ENCODE measurements at places on chromosomes 1 and 21. TPM values are rescaled to one million over a fixed set of nuclear protein-coding genes. Genes with fewer than 3 reads are reported as not detected.

SLFNL1 gene
- polyA plus RNA-seq = 1.6 TPM

HFM1 gene
- 14.7 TPM for polyA plus RNA-seq

MSH4 gene
- polyA plus RNA-seq = 0.56 TPM

CYYR1 gene
- 78.1 TPM for polyA plus RNA-seq

SPRR2E gene
- polyA plus RNA-seq = not detected

ILDR2 gene
- 0.41 TPM for polyA plus RNA-seq

BSND gene
- polyA plus RNA-seq = 0.06 TPM

CYP4A22 gene
- polyA plus RNA-seq = 0.06 TPM

ZBTB7B gene
- 20.6 TPM for polyA plus RNA-seq

NBPF3 gene
- 14.2 TPM for polyA plus RNA-seq

SMYD3 gene
- polyA plus RNA-seq = 25.6 TPM

SCAMP3 gene
- 62.2 TPM for polyA plus RNA-seq

SLC35F3 gene
- polyA plus RNA-seq = 1.4 TPM

SPRR5 gene
- not detected for polyA plus RNA-seq
